Stimulated activated CD4-positive, alpha-beta T cell treated with anti-CD3 and anti-CD28 coated beads, Interleukin-2, amount 100 ng/mL, for 24 hours (primary cell): ENCODE measurements at places on chromosomes 5 and 9.

GRCh38 chr9:11735391-11735790 lies 957.8 kb upstream of the TYRP1 start:
- no peak for DNase-seq

DNA sequence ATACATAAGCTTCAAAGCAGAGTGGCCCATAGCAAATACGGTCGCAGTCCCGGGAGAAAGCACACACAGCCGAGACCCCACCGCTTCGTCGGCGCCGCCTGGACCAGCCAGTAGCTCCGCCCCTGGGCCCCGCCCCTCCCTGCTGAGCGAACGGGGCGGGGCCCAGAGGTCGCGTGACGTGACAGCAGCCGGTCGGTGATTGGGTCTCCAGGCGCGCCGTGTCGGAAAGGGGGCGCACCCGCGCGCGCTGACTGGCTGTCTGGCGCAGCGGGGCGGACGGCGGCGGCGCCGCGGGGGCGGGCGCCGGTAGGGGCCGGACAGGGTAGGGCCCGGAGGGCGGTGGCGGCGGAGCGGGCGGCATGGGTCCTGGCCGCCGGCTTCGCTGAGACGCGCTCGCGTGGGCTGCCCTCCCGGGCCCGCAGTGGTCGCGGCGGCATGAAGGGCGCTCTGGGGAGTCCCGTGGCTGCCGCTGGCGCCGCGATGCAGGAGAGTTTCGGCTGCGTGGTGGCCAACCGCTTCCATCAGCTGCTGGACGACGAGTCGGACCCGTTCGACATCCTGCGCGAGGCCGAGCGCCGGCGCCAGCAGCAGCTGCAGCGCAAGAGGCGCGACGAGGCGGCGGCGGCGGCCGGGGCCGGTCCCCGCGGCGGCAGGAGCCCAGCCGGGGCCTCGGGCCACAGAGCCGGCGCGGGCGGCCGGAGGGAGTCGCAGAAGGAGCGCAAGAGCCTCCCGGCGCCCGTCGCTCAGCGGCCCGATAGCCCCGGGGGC lies at the start of gene HABP4:
Gene HABP4 (plus strand): TSS at position 325 of the 768 bp plus-strand sequence. CDS start 111 bp downstream, at position 436.
- DNase-seq = peak; percentile 97

DNA sequence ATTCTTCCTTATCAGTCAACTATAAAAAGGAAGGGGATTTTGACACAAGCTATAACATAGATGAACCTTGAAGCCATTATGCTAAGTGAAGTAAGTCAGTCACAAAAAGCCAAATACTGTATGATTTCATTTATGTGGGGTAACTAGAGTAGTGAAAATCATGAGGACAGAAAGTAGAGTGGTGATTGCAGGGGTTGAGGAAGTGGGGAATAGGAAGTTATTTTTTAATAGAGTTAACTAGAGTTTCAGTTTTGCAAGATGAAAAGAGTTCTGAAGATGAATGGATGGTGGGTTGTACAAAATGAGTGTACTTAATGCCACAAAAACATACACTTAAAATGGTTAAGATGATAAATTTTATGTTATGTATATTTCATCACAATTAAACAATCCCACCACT lies 65.4 kb upstream of the FAM174A start:
- DNase-seq = no peak

- no peak for DNase-seq
Observed at GRCh38 chr9:8643896-8644295, 844.3 kb upstream of the DMAC1 start.

GRCh38 chr5:5340206-5340729 lies 82.2 kb upstream of the ICE1 start:
- no peak for DNase-seq

GRCh38 chr9:19976226-19976625 lies 187.4 kb upstream of the SLC24A2 start:
- peak; percentile 18 for DNase-seq
